ENCODE measurements at places on chromosomes 6 and 20.
A peak's percentile ranks its signal among the peaks of the same experiment; 100 is the strongest.

DNA sequence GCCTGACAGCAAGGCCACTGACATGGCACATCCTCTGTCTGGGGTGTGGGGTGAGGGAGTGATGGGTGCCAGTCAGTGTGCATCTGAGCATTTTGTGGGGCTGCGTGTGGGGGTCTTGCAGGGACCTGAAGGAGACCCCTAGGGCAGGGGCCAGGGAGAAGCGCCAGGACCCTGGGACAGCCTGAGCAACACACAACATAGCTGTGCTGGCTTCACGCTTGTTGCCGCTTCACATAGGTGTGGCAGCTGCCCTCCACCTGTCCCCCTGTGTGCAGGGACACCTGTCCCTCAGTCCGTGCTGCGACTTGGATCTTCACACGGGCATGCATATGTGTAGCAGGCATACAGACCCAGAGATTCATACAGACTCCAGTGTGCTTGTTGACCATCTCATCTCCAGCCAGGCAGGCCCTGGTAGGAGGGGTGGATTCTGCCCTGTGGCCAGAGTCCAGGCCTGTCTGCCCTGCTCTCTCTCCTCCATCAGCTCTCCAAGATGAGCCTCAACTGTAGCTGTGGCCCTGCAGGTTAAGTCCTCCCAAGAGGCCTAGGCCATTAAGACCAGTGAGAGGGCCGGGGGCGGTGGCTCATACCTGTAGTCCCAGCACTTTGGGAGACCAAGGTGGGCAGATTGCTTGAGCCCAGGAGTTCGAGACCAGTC lies 3.2 kb upstream of the NPBWR2 start:
- no peak for DNase-seq

- no peak for DNase-seq
Measured at GRCh38 chr20:60935971-60936370, 316.1 kb upstream of the CDH4 start.

GRCh38 chr6:136468711-136469110 lies 81.5 kb downstream of the MAP7 start:
- DNase-seq = no peak

DNA sequence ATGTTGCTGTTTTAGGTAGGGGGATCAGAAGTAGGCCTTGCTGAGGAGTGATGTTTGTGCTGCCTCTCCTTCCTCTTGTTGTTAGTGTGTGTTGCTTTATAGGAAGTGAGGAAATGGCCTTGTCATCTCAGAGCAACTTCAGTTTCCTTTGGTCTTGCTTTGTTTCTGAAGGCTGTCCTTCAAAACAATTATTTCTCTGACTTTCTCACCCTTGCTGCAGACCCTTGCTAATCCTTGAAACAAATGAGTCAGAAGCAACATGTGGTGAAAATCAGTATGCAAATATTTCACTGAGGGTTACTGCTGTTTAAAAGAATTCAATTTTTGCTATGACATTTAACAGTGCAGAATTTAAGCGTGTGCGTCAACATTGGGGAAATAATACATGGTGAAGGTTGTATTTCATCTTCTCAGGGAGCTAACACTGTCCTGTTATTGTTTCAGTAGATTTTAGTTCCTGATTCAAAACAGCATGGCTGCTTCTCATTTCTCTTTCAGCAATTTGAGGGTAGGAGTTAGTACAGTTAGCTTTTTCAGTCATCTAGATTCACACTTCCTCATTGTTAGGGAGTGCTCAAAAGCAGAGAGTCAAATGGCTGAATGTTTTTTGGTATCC lies 13.8 kb downstream of the RNF144B start:
- no peak for DNase-seq

DNA sequence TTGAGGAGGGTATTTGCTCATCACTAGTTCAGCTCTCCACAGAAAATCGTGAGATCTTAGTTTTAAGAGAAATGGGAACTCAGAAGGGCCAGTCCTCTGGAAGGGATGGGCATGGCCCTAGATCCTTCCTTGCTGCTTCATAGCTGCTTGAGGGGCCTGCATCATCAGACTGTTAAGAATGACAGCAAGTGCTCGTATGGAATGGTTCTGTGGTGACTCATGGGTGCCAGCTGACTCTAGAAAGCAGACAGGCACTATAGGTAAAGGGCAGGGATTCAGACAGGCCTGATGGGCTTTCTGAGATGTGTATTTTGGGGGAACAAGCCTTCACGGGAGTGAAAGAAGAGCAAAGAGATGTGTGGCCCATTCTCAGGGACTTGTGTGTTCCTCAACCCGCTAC lies 90.8 kb downstream of the MYLK4 start:
- peak; percentile 32 for DNase-seq

- DNase-seq = no peak
Measured at GRCh38 chr6:2819978-2820377, 21.7 kb downstream of the SERPINB1 start.

DNA sequence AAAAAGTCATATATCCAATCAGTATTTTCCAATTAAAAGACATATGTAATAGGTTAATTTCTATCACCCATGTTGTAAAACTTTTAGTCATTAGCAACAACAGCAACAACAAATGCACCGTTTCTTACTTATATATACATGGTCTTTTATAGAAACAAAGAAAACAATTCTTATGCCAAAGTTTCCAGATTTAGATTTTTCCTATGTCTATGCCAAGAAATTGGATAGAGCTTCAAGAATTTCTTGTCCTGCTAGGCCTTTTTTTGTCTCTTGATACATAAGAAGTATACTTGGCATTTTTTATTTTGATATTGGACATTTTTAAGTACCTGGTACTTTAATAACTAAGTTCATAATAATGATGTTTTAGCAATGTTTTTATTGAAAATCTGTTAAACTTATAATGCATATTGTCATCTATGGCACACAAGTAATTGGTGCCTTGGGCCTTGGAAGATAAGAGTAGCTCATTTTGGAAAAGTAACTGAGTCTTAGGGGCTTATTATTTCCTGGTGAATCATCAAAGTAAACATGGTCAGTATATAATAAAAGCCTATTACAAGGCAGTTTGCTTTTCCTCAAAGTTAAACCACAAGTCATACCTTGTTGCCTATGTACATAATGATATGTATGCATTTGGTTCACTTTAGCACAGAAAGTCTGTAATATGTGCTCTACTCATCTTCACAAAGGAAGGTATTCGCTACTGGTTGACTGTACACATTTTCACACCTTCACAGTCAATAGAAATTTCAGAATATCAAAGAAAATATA lies 10.1 kb upstream of the FRK start:
- peak; percentile 72 for DNase-seq

DNA sequence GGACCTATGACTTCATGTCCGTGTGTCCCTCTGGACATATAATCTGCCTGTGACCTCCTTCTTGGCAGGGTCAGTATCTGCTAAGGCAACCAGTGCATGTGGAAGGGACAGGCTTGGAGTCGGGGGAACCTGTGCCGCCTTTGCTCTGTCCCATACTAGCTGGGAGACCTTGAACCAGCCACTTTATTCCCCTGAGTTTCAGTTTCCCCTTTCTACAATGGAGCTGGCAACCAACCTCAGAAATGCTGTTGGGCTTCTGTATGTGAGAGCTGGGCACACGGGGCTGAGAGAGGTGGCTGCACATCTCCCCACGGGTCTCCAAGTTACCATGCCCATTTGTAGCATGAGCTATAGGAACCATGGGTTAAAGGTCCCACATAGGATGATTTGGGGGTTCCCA lies 53.8 kb downstream of the CD40 start:
- no peak for DNase-seq

- no peak for DNase-seq
Measured at GRCh38 chr6:1365686-1366085, 23.7 kb upstream of the FOXF2 start.

- peak; percentile 10 for DNase-seq
Measured at GRCh38 chr6:1952740-1953360, 292.6 kb downstream of the GMDS start.

DNA sequence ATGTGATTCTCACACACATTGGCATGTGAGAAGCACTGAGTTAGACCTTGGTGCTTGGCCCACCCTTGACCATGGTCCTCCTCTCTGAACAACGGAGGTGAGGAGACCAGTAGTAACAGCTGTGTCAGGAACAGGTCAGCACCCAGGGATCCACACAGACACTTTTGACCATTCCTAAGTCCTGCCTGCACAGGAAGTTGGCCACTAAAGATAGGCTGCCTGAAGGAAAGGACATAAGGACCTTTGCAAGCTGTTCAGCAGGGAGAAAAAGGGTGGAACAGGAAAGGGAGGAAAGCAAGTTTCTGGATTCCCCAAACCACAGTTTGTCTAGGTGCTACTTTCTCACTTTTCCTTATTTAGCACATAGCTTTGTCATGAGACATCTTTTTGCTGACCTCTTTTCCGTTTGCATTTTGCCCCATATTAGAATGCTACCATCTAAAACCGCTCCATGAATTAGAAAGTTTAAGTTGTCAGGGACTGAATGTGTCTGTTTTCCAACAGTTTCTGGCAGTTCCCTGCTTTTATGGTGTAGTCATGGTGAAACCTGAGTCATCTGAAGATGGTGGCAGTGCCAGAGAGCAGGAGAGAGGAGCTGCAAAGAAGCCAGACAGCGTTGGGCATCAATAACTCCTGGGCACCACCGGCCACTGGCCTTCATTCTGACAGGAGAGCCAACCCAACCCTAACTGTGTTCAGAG lies 1.1 kb upstream of the CD109 start:
- DNase-seq = no peak

- DNase-seq = no peak
Measured at GRCh38 chr6:20191992-20192391, 20.3 kb downstream of the MBOAT1 start.

- no peak for DNase-seq
Measured at GRCh38 chr6:33981861-33982260, 164.0 kb downstream of the GRM4 start.

DNA sequence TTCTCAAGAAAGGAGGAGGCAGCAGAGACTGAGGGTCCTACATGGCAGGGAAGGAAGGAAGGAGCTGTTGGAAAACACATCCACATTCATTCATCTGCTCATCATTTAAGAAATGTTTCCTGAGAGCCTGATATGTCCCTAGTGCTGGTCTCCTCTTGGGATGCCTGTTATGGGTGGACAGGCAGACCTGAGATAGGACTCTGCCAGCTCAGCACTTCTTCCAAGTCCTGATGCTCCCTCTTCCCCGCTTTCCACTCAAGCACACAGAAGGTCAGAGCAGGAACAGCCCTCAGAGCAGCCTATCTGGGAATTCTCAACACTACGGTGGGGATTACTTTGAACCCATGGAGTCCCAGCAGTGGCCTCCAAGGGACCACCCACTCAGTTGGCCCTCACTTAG lies 8.0 kb upstream of the SIRPD start:
- no peak for DNase-seq

DNA sequence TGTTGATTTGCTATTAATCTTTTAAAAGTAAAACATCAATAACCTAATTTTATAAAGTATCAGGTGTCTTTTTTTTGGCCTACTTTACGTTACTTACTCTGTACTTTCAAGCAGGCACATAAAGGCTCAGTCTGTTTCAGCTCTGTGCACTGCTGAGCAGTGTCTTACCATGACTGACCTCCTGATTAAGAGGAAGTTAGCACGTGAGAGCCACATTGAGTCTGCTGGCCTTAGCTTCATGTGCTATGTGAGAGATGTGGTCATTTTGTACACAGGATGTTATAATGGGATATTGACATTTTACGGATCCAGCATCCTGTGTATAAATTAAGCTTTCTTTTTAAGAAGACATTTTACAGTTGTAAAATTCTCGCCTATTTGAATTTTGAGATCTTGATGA lies 31.9 kb downstream of the ARID1B start:
- no peak for DNase-seq

DNA sequence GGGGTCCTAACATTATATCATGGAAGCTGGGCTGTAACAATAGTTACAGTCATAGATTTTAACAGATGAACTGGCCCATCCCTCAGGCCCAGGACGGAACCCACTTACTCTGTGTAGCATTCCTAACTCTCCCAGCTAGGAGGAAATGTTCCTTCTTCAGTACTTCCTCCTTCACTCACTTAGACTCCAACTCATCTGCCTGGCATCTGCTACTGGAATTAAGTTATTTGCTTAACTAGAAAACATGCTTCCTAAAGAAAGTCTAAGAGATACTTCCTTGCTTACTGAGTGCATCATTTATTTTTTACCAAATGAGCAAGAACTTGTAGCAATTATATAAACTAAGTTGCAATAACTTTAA lies 20.5 kb downstream of the GCLC start:
- DNase-seq = peak; percentile 23

DNA sequence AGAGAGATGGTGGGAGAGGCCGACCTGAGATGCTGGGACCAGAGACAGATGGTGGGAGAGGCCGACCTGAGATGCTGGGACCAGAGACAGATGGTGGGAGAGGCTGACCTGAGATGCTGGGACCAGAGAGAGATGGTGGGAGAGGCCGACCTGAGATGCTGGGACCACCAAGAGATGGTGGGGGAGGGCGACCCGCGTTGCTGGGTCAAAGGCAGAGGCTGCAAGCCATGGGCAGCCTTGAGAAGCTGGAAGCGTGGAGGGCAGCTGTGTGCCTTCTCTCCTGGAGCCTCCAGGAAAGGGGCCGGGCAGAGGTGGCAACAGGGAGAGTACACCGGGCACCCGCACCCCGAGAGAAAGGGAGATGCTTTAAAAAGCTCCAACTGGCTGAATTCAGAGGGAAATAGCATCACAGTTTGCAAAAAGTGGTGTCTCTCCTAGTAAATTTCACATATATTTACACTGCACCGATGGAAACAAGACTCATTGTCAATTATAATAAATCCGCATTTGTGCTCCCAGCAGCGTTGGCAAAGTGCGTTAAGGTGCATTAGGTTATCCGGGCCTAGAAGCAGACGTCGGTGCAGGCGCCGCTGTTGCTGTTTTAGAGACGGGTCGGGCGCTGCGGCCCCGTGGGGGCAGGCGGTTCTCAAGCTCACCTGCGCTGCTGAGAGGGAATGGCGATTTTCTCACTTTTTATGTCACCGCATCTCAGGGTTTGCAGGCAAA lies 132.4 kb downstream of the DLL1 start:
- DNase-seq = no peak

DNA sequence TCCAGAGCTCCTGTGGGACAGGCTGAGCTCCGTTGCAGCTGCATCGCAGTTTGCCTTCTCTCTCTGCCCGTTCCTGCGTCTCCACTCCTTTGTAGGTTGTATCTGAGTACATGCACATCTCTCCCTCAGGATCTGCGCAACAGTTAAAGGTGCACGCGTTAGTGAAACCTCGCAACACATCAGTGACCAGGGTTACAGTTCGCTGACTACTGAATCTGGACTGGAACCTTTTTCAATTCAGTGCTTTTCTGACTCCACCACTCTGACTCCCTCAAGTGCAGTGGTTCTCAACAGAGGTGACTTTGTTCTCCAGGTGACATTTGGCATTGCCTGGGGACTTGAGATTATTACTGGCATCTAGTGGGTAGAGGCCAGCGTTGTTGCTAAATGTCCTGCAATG lies 44.0 kb downstream of the UST start:
- DNase-seq = no peak

DNA sequence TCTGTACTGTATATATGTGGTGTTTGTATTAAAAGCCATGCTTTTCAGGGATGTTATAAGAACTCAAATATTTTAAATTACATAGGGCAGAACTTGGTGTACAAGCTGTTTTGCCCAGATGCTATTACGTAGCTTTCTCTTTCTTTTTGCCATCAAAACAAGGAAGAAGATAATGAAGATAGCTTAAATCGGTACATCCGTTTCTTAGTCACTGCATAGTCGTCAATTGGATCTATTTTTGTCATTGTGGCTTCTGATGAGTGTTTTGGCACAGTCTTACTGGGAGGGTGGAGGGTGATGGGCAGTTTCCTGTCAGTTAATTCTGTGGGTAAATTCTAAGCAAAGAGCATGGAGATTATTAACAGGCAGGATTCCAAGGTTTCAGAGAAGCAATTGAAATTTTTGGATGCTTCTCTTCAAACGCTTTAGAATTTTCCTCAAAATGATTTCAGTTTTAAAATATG lies 649.1 kb upstream of the GJE1 start:
- peak; percentile 8 for DNase-seq

GRCh38 chr6:1801401-1801800 lies 191.7 kb downstream of the FOXC1 start:
- no peak for DNase-seq

GRCh38 chr20:52313341-52313963 lies 121.9 kb upstream of the ZFP64 start:
- DNase-seq = peak; percentile 27

Data from LoVo (cell line).